WTC11 (cell line): ENCODE measurements at places on chromosomes 5 and 9.

DNA sequence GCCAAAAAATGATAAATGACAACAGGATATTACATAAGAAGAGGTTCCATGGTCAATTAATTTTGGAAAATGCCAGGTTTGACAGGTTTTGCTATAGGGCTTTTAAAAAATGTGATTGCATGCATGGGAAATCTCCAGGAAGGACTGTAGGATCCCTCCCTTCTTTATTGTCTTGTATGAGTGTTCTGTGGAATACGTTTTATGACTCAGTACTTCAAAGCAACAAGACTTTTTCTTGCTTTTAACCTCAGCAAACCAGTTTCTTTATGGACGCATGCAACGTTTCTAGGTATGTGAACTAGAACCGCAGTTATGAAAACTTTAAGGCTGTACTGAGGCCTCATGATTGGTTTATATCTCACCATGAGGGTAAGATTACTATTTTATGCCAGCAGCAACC, 76.6 kb upstream of the NTRK2 start:
- DNase-seq: no peak
- no peaks in the 10 kb centered on the region for H3K36me3 ChIP-seq
- H3K4me1 ChIP-seq: peaks cover 4% of the 10 kb centered on the region; the same call in 1 of the 2 replicates
- no peak overlapping the region for H3K4me3 ChIP-seq
- H3K27me3 ChIP-seq: peaks cover 5% of the 10 kb centered on the region; the same call in 1 of the 2 replicates
- H3K27ac ChIP-seq: no peak overlapping the region

DNA sequence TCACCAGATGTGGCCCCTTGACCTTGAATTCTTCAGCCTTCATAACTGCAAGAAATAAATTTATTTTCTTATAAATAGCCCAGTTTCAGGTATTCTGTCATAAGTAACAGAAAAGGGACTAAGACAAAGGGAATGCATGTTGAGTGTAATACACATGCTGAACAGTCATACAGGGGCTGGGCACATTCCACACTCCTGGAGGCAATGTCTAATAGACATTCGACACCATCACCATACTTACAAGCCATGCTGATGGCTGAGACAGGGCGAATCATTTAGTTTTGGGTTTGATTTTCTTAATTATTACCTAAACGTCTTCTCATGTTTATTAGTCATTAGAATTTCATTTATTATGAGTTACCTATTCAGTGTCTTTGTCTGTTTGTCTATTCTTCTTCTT, 68.5 kb downstream of the TENT4A start:
- no peak overlapping the region for H3K4me3 ChIP-seq
- H3K27ac ChIP-seq: no peak overlapping the region
- no peaks in the 10 kb centered on the region for H3K27me3 ChIP-seq
- H3K4me1 ChIP-seq: no peaks in the 10 kb centered on the region
- no peaks in the 10 kb centered on the region for H3K36me3 ChIP-seq
- DNase-seq: no peak

- no peak overlapping the region for H3K4me3 ChIP-seq
- peaks cover 29% of the 10 kb centered on the region for H3K4me1 ChIP-seq
- H3K36me3 ChIP-seq: peaks cover 6% of the 10 kb centered on the region
- H3K27me3 ChIP-seq: no peaks in the 10 kb centered on the region
Measured at GRCh38 chr5:145787001-145787400, 48.1 kb downstream of the PRELID2 start.

GRCh38 chr5:138708791-138709190, 44.4 kb upstream of the CTNNA1 start:
- DNase-seq: no peak
- peak overlapping the region; percentile 70 for H3K27ac ChIP-seq
- H3K4me1 ChIP-seq: peaks cover 40% of the 10 kb centered on the region

- DNase-seq: peak; percentile 81
- H3K36me3 ChIP-seq: no peaks in the 10 kb centered on the region
- peaks cover 6% of the 10 kb centered on the region for H3K27me3 ChIP-seq
Measured at GRCh38 chr5:178069909-178070308, 43.4 kb upstream of the N4BP3 start.

DNA sequence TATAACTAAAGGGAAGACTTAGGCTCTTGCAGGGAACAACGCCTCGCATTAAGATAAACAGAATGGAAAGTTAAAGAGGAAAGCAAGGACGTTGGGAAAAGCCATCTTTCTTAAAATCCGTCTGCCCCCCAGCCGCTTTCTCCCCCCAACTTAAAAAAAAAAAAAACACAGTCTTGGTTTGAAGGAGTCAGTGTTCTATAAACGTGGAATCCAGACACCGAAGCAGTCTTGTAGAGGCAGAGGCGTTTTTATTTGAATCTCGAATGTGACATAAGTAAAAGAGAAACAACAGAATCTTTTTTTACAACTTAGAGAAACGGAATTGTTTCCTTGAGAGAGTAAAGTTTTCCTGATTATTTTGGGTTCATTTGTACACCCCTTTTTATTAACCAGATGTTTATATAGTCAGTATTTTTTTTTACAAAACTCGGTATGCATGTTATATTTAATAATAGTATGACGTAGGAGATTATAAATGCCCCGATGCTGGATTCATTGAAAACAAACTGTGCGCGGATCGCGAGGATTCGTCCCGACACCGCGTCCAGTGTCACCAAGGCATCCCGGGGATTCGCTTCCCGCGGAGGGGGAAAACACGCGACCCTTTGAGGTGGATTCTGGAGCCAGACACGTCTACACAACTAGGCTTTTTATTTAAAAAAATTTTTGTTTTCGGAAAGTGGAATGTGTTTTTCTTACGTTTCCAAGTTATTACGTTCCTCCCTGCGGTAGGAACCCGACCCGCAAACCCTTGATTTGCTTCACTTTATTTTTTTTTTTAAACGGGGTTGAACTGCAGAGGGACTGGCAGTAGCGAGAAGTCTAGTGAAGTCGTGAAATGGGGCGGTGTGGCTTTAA, 6.7 kb downstream of the PTCH1 start:
- no peaks in the 10 kb centered on the region for H3K36me3 ChIP-seq
- peaks cover 31% of the 10 kb centered on the region for H3K27me3 ChIP-seq
- DNase-seq: no peak
- H3K4me1 ChIP-seq: peaks cover 41% of the 10 kb centered on the region
- peak overlapping the region; percentile 93 for H3K4me3 ChIP-seq

DNA sequence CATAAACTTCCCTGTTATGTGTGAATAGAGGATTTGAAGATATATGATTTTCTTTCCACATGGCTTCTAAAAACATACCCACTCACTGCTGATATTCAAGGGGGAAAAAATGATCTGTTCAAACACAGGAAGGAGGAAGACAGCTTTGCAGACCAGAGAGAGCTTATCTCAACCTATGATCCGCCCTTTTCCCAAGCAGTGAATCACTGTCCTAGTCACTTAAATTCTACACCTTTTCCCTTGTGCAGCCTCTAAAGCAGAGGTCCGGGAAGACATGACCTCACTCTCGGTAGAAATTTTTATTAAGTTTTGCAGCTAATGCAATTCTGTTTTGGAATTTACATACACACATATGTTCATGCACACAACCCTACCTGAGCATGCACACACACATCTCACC, 197.2 kb downstream of the DIRAS2 start:
- no peak for DNase-seq
- H3K27ac ChIP-seq: no peak overlapping the region
- H3K27me3 ChIP-seq: peaks cover 7% of the 10 kb centered on the region
- peaks cover 36% of the 10 kb centered on the region for H3K4me1 ChIP-seq
- H3K4me3 ChIP-seq: no peak overlapping the region
- H3K36me3 ChIP-seq: no peaks in the 10 kb centered on the region

DNA sequence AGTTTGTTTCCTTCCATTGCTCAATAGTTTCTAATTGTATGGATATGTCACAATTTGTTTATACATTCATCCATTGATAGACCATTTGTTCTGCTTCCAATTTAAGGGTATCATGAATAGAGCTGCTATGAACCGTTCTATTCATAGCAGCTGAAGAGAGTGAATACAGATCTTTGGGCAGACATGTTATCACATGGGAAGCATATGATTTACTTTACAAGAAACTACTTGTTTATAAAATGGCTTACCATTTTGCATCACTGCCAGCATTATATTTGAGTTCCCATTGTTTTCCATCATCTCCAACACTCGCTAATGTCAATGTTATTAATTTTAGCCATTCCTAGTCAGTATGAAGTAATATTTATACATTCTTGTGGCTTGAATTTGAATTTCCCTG, 549.0 kb downstream of the MAT2B start:
- H3K36me3 ChIP-seq: no peaks in the 10 kb centered on the region
- no peak for DNase-seq
- H3K4me1 ChIP-seq: peaks cover 12% of the 10 kb centered on the region
- no peak overlapping the region for H3K4me3 ChIP-seq
- no peaks in the 10 kb centered on the region for H3K27me3 ChIP-seq

- no peak overlapping the region for H3K4me3 ChIP-seq
- no peak for DNase-seq
- H3K36me3 ChIP-seq: no peaks in the 10 kb centered on the region
- H3K27ac ChIP-seq: no peak overlapping the region
- H3K4me1 ChIP-seq: peaks cover 5% of the 10 kb centered on the region; the same call in 1 of the 2 replicates
Measured at GRCh38 chr5:122584411-122585300, 190.2 kb upstream of the SNX2 start.

GRCh38 chr9:130368631-130369103, 76.1 kb upstream of the ASS1 start:
- DNase-seq: no peak
- H3K4me3 ChIP-seq: no peak overlapping the region
- H3K4me1 ChIP-seq: peaks cover 11% of the 10 kb centered on the region
- H3K36me3 ChIP-seq: no peaks in the 10 kb centered on the region

- no peaks in the 10 kb centered on the region for H3K27me3 ChIP-seq
- peak; percentile 12 for DNase-seq
- H3K4me1 ChIP-seq: no peaks in the 10 kb centered on the region; the same call in none of the 2 replicates
Measured at GRCh38 chr5:54904425-54904824, 81.0 kb downstream of the ESM1 start.

GRCh38 chr9:33019797-33020196, 5.3 kb upstream of the DNAJA1 start:
- no peak for DNase-seq
- peaks cover 10% of the 10 kb centered on the region for H3K36me3 ChIP-seq
- H3K4me1 ChIP-seq: peaks cover 30% of the 10 kb centered on the region
- H3K27ac ChIP-seq: 0 out of 2 replicates have a peak overlapping the region, but pooled peaks have one; percentile 1
- no peaks in the 10 kb centered on the region for H3K27me3 ChIP-seq
- no peak overlapping the region for H3K4me3 ChIP-seq

- H3K4me3 ChIP-seq: no peak overlapping the region
- DNase-seq: no peak
- H3K36me3 ChIP-seq: peaks cover 20% of the 10 kb centered on the region
Measured at GRCh38 chr5:37786862-37787519, 52.9 kb downstream of the GDNF start.

DNA sequence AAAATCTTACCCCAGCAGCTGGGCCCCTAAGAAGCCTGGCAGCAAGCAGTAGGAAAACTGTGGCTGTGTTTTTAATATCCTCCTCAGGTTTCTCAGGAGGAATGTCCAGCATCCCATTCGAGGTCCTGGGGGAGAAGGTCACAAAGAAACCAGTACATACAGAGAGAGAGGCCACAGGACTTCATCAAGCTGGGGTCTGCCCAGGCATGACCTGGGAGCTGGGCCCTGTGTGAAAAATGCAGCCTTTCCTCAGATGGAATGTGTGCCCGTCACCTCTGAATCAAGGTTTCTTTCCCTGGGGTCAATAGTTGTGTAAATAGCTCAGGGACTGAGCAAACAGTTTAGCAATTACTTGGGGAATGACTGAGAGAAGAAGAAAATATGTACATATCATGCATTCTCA, 33.9 kb upstream of the RAD23B start:
- DNase-seq: peak; percentile 26
- peaks cover 25% of the 10 kb centered on the region for H3K4me1 ChIP-seq
- H3K4me3 ChIP-seq: peak overlapping the region; percentile 12; the same call in 1 of the 2 replicates
- H3K36me3 ChIP-seq: no peaks in the 10 kb centered on the region
- H3K27ac ChIP-seq: peak overlapping the region; percentile 95

DNA sequence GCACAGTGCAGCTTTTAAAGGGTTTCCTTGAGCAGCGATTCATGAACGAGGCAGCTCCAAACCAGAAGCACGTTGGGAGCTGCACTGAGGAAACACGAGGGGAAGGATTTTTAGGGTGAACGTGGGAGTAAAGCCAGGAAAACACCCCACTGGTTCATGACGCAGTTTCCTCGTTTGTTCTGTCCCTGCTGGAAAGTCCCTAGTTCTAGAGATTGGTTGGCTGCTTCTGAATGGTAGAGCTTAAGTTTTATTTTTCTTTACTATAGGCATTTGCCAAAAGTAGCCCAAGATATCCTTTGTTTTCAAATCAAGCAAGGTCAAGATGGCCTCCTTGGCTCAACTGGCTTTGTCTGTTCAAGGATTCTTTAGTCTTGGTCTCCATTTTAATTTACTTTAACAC, 116.5 kb upstream of the CACNA1B start:
- no peak overlapping the region for H3K27ac ChIP-seq
- H3K4me1 ChIP-seq: peaks cover 19% of the 10 kb centered on the region
- DNase-seq: no peak
- H3K36me3 ChIP-seq: peaks cover 73% of the 10 kb centered on the region

GRCh38 chr5:160792281-160792680, 59.7 kb downstream of the ATP10B start:
- H3K36me3 ChIP-seq: no peaks in the 10 kb centered on the region
- H3K4me1 ChIP-seq: peaks cover 8% of the 10 kb centered on the region
- H3K4me3 ChIP-seq: no peak overlapping the region
- no peak overlapping the region for H3K27ac ChIP-seq
- no peak for DNase-seq
- H3K27me3 ChIP-seq: no peaks in the 10 kb centered on the region; the same call in none of the 2 replicates

DNA sequence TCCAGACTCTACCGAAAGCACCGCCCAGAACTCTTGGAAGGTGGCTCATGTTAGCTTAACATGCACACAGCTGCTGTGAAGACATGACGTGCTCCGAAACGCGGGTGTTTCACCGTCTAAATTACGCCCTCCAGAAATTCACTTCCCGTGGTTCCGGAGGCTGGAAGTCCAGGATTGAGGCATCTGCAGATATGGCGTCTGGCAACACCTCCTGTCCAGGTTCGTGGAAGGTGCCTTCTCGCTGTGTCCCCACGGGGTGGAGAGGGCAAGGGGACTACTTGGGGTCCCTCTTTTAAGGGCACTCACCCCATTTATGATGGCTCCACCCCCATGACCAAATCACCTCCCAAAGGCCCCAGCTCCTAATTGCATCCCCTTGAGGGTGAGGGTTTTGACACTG, 348.0 kb upstream of the IRX2 start:
- DNase-seq: no peak
- no peak overlapping the region for H3K27ac ChIP-seq
- H3K27me3 ChIP-seq: peaks cover 23% of the 10 kb centered on the region
- H3K4me1 ChIP-seq: peaks cover 60% of the 10 kb centered on the region
- no peaks in the 10 kb centered on the region for H3K36me3 ChIP-seq

- no peaks in the 10 kb centered on the region for H3K27me3 ChIP-seq
- no peak for DNase-seq
- no peaks in the 10 kb centered on the region for H3K36me3 ChIP-seq
- no peak overlapping the region for H3K27ac ChIP-seq
Measured at GRCh38 chr9:37719526-37719925, 34.1 kb upstream of the TRMT10B start.

GRCh38 chr9:116546711-116547581, 140.2 kb upstream of the TRIM32 start:
- H3K27ac ChIP-seq: no peak overlapping the region
- no peak for DNase-seq
- no peaks in the 10 kb centered on the region for H3K36me3 ChIP-seq
- H3K4me3 ChIP-seq: no peak overlapping the region

GRCh38 chr5:14581891-14582796, 552 bp downstream of the OTULINL start:
- H3K36me3 ChIP-seq: peaks cover 22% of the 10 kb centered on the region
- H3K27ac ChIP-seq: no peak overlapping the region
- H3K4me1 ChIP-seq: peaks cover 11% of the 10 kb centered on the region
- peaks cover 57% of the 10 kb centered on the region for H3K27me3 ChIP-seq
- H3K4me3 ChIP-seq: peak overlapping the region; percentile 70

- H3K27me3 ChIP-seq: no peaks in the 10 kb centered on the region
- no peaks in the 10 kb centered on the region for H3K36me3 ChIP-seq
- H3K4me3 ChIP-seq: no peak overlapping the region
Measured at GRCh38 chr9:86713470-86713869, 233.8 kb downstream of the GAS1 start.
